Smooth muscle cell of the pulmonary artery (primary cell): ENCODE measurements at places on chromosomes 7 and 10. TPM values are rescaled to one million over a fixed set of nuclear protein-coding genes. Genes with fewer than 3 reads are reported as not detected.

The SPAM1 gene
- total RNA-seq, result not detected in 2 replicates

The TRIM4 gene
- total RNA-seq, result 24.9 and 25.7 TPM in 2 replicates

The HABP2 gene
- total RNA-seq, result not detected in 2 replicates

The TAS2R41 gene
- not detected in 2 replicates for total RNA-seq

The MYO1G gene
- total RNA-seq, result 0.07 TPM in 2 replicates

The MALRD1 gene
- total RNA-seq, result 0.07 and 0.85 TPM in 2 replicates

The EPHB6 gene
- 1.7 and 18.4 TPM in 2 replicates for total RNA-seq

The RARRES2 gene
- 0.65 and 1.7 TPM in 2 replicates for total RNA-seq
